ENCODE measurements at places on chromosomes 13 and 19.

DNA sequence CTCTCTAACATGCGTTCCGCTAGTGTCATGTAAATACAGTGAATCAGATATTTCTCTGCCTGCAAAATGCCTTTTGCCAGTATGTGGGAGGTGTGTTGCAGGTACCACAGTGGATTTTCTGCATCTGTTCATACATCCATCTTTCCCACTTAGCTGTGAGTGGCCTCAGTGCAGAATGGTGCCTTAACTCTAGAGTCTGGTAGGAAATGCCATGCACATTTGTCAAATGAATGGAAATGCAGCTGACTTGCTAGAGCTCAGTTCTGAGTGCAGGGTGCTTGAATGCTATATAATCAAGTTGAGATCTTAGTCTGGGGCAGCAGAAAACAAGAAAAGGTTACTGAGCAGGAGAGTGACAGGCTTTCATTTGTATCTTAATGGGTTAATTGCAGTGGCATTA is 68.2 kb downstream of the LRCH1 start:
- no peak for DNase-seq

- DNase-seq: peak; percentile 82
Measured at GRCh38 chr19:18895038-18895823, 727 bp downstream of the CERS1 start.

DNA sequence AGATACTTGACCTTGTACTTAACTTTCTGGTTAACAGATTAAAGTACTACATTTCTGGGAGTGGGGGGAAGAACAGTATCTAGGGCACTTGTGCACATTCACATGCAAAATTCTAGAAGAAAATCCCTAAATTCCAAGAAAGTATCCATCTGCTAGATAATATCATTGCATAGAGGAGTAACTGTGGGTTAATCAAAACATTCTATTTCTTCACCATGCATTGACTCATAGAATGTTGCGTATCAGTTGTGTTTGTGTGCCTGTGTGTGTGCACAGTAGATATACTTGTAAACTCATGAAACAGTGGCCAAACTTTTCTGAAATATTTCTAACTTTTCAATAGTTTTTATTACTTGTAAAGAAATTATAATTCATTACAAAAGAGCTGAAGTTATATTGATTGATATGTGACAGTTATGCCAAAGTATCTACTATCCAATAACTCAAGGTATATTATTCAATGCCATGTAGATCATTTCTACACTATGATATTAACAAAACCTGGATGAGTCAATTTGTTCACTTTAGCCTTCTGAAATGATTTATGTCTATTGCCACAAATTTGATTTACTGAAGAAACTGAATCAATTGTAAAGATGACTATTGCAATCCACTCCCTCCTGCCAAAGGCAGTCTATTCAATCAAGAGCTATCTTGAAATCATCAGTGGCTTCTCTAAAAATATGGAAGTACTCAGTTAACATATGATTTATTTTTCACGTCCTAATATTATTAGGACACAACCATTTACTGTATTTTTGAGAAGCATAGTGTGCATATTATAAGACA is 756.7 kb upstream of the ARGLU1 start:
- DNase-seq: no peak

DNA sequence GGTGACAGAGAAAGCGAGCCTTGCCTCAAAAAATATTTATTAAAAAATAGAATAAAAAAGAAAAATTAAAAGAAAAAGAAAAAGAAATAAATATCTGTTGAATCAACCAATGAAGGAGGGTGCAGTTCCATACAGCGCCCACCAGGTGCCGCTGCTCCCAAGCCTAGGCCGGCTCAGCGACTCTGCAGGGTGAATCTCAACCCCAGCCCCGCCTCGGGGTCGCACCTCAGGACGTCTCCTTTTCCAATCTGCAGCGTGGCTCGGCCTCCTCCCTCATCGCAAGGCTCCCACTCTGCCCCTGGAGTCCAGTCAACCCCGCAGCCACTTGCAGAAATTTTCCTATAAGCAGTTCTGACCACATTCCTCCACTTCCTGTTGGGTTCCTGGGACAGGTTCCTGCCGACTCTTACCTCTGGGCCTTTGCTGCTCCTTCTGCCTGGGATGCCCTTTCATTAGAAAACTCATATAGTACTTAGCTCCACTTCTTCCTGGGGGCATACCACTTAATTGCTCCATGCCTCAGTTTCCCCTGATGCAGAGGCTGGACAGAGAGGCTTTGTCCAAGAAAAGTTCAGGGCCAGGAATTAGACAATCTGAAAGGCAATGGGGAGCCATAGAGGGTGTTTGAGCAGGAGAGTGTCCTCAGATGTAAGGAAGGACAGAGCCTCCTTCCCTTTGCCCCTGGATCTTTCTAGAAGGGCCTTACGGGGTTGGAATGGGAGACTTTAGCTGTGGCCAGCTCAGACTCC is 24.3 kb downstream of the NFILZ start:
- DNase-seq: peak; percentile 95

DNA sequence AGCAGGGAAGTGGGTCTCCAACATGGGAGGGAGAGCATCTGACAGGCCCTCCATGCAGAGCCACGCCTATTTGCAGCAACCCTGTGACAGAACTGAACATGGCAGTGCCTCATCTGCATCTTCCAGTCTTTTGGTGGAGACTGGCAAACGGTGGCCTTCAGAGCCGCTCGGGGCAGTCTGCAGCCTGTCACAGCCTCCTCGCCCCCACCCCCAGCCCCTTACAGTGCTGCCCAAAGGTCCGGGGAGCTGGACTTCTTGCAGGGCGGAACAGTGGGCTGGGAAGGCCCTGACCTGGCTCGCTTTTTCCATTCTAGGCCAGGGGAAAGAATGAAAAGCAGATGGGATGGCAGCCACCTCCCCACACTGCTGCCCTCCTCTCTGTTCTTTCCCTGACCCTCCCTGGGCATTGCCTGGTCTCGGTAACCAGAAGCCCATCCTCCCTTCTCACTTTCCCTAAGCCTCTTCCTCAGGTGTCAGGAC is 2.7 kb downstream of the CALM3 start:
- peak; percentile 37 for DNase-seq

DNA sequence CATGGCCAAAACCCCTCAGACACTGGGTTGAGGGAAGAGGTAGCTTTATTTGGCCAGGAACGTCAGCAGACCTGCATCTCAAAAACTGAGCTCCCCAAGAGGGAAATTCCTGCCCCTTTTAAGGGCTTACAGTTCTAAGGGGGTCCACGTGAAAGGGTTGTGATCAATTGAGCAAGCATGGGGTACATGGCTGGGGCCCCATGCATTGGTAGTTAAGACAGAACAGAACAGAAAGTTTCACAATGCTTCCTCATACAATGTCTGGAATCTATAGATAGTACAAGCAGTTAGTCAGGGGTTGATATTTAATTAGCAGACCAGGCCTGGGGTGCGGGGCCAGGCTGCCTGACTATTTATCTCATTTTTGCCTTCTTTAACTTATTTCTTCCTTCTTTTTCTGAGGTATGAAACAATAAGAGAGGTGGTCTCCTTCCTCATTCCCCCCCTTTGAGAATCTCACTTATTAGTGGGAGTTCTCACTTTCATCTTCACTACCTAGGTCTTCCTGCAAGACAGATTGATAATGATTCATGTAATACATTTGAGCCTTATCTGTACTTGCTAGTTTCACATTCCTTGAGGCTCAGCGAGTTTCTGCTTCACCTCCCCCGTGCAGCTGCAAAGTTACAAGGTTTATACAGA is 84.8 kb downstream of the SLC25A15 start:
- peak; percentile 25 for DNase-seq

DNA sequence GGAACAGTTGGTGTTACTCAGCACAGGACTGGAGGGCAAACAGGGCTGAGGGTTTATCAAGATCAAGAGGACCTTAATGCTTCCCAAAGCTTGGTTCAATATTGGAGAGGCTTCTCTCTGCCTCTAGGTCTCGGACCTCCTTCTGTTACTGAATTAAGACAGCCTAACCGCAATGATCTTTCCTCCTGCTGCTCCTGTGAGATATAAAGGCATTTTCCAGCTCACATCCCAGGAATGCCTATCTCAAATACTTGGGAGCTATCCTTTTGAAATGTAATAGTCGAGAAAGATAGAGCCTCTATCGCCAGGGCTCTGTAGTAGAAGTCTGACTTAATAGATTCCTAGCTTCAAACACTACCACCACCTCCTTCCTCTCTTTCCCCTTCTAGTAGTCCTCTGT is 1475.0 kb downstream of the SLITRK1 start:
- DNase-seq: no peak

DNA sequence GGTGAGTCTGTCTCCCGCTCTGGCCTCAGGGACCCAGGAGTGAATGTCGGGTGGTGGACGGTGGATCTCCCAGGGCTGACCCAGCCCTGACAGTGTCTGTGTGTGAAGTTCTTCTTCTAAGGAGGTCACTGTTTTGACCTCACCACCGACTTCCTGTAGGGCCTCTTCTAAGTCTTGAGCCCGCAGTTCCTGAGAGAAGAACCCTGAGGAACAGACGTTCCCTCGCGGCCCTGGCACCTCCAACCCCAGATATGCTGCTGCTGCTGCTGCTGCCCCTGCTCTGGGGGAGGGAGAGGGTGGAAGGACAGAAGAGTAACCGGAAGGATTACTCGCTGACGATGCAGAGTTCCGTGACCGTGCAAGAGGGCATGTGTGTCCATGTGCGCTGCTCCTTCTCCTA is at the start of gene SIGLEC7:
SIGLEC7 (plus strand) TSS at position 183 of the 400 bp plus-strand sequence; CDS start at position 252, 69 bp downstream.
- peak; percentile 62 for DNase-seq

DNA sequence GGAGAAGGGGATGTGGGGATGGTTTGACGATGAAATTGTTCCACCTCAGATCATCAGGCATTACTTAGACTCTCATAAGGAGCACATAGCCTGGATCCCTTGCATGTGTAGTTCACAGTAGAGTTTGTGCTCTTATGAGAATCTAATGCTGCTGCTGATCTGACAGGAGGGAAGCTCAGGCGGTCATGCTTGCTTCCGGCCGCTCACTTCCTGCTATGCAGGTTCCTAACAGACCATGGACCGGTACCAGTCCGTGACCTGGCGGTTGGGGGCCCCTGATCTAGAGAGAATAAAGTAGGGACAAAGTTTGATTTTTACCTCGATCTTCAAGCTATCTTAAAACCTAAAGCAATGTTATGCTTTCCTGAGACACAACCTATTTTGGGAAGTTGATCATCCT is 373.8 kb upstream of the ARGLU1 start:
- no peak for DNase-seq

- DNase-seq: peak; percentile 72
Measured at GRCh38 chr19:33193865-33194362, at the start of gene LRP3. Gene LRP3 (plus strand): TSS chr19:33194330. CDS start chr19:33194786, 456 bp downstream.

- no peak for DNase-seq
Measured at GRCh38 chr13:67147342-67148133, 82.6 kb downstream of the PCDH9 start.

DNA sequence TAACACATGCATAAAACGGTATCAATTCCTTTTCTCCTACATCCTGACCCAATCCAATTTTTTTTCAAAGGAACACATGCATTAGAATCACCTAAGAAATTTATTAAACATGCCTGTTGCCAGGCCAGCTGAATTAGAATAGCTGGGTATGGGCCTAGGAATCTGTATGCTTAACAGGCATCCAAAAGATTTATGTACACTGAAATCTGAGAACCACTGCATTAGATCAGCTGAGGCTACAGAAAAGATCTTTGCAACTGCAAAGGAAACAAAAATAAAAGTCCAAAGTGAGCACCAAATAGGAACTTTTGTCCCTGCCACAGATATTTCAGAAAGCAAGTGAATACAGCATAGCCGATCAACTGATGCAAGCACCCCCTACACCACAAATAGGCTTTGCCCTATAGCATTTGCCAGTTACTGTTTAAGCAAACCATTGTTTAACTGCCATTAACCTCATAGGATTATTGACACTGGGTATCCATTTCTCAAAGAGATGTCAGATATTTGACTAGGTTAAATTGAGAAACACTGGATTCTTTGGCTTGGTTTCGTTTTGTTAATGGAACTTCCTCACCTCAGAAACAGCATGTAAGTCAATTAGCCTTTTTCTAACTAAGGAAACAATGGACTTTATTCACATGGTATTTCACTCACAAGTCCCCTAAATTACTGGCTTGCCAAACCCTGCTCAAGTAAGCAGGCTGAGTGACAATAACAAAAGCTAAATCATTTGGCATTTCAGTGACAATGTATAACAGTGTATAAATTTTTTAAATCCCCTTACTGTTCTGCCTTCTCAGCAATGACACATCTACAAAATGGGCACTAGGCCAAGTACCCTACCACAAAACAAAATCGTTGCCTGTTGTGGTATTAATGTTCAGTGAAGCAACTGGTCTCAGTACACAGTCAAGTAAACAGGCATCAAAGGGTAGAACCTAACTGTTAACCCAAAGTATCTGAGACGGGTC is 67.8 kb downstream of the SUCLA2 start:
- peak; percentile 58 for DNase-seq

GRCh38 chr19:42531313-42531712 is 3.0 kb upstream of the CEACAM1 start:
- DNase-seq: no peak

DNA sequence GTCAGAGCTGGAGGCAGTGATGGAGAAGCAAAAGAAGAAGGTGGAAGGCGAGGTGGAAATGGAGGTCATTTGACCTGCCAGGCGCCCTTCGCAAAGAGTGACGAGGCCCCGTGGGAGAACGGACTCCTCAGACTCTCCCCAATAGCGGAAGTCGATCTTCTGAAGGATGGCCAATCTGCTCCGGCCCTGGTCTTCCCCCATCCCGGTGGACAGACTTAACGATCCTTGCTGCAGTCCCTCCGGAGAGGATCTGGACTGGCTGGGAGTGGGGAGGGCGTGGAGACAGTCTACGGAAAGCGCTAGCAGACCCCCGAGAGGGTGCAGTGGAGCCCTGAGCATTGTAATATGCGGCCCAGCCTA is 11.9 kb downstream of the EPS8L1 start:
- DNase-seq: no peak

GRCh38 chr19:34974646-34975045 is 10.6 kb upstream of the ZNF792 start:
- no peak for DNase-seq

Data from NB4 (cell line).